Activated naive CD4-positive, alpha-beta T cell treated with anti-CD3 and anti-CD28 coated beads for 36 hours (primary cell): ENCODE measurements at places on chromosomes 7 and 10. TPM values are rescaled to one million over a fixed set of nuclear protein-coding genes. Genes with fewer than 3 reads are reported as not detected.

DNA sequence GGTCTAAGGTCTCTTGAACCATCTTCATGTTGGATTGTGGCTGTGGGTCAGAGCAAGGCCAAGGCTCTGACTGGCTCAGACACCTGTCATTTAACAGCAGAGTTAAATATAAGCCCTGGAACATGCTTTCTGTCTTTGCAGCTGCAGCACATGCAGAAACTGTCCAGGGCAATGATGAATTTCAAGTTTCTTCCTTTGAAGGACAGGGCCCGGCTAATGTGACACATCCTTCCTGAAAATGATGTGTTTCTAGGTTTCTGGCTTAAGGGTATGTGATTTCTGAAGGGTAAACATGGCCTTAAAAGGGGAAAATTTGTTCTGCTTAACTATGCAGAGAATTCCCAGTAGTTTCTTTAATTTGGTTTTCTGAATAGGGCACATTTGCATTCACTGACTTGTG lies 34.0 kb upstream of the SLC35B4 start:
- peaks cover 13% of the 10 kb centered on the region for H3K27me3 ChIP-seq
- H3K27ac ChIP-seq: peak overlapping the region; percentile 43
- no peak overlapping the region for H3K4me3 ChIP-seq
- peak; percentile 12 for DNase-seq
- peaks cover 10% of the 10 kb centered on the region for H3K4me1 ChIP-seq

GRCh38 chr7:99407872-99408378 lies 472 bp downstream of the PDAP1 start:
- H3K4me1 ChIP-seq: peaks cover 48% of the 10 kb centered on the region
- peak overlapping the region; percentile 89 for H3K4me3 ChIP-seq
- peaks cover 35% of the 10 kb centered on the region for H3K36me3 ChIP-seq
- H3K27me3 ChIP-seq: no peaks in the 10 kb centered on the region

GRCh38 chr10:110994406-110995086 lies 75.1 kb downstream of the SHOC2 start:
- no peaks in the 10 kb centered on the region for H3K27me3 ChIP-seq
- H3K4me1 ChIP-seq: peaks cover 23% of the 10 kb centered on the region
- peaks cover 10% of the 10 kb centered on the region for H3K36me3 ChIP-seq

The KRIT1 gene
- 27.9 TPM for total RNA-seq

- H3K4me3 ChIP-seq: no peak overlapping the region
- H3K36me3 ChIP-seq: no peaks in the 10 kb centered on the region
- H3K27ac ChIP-seq: no peak overlapping the region
- no peaks in the 10 kb centered on the region for H3K4me1 ChIP-seq
Observed at GRCh38 chr10:22103701-22104470, 100.4 kb upstream of the DNAJC1 start.

DNA sequence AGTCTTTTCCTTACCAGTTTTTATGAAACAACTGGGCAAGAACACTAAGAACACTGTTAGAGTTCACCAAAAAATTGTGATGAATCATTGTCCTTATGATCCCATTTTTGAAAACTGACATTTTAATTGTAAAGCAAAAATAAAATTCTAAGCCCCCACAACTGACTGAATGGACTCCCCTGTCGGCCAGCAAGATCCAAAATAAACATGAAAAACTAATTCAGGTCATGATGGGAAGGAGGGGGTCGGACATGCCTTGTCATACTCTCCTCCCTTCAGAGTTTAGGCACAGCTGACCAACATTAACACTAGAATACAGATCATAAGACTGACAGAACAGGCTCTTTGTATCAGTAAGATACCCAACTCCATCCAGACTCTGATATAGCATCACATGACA lies 2.0 kb upstream of the RBAK start:
- DNase-seq: no peak
- H3K27ac ChIP-seq: no peak overlapping the region
- H3K4me3 ChIP-seq: no peak overlapping the region
- H3K36me3 ChIP-seq: peaks cover 9% of the 10 kb centered on the region
- H3K27me3 ChIP-seq: no peaks in the 10 kb centered on the region

- no peak overlapping the region for H3K4me3 ChIP-seq
- DNase-seq: no peak
- peaks cover 5% of the 10 kb centered on the region for H3K27me3 ChIP-seq
- H3K27ac ChIP-seq: no peak overlapping the region
Observed at GRCh38 chr7:28998105-28998504, 40.0 kb upstream of the TRIL start.

- no peaks in the 10 kb centered on the region for H3K27me3 ChIP-seq
- no peaks in the 10 kb centered on the region for H3K4me1 ChIP-seq
- no peak overlapping the region for H3K27ac ChIP-seq
Observed at GRCh38 chr7:48748081-48748833, 176.1 kb upstream of the CDC14C start.

DNA sequence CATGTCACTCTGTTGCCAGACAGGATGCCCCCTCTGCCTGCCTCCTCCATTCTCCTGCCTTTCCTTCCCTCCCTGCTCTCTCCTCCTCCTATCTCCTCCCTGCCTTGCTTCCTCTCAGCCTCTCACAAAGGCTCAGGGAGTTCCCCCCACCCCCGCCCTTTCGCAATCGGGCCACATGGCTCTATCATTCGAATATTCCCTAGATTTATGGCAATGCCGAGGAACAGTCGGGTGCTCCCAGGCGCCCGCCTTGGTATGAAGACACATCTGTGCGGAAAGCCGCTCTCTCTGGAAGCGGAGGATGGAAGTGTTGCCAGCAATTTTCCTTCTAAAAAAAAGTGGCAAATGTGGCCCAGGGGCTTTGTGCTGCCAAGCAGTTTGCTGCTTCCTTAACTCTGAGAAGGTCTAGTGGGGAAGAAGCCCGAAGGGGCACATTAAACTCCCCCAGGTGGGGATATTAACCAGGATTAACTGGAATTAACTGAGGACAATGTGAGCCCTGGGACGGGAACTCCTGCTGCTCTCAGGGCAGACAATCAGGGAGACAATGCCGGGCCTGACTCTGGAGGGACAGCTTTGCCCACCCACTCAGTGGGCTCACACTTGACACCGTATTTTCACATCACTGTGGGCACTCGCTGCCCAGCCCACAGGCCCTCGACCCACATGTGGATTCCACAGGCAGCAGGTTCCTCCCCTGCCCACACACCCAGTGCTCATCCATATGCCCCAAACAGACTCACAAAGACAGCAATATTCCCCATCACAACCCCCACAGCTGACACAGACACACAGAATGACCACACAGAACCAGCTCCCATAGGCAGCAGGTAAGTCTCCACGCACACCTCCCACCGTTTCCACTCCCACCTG lies 88.4 kb upstream of the SMNDC1 start:
- no peaks in the 10 kb centered on the region for H3K27me3 ChIP-seq
- H3K4me1 ChIP-seq: peaks cover 26% of the 10 kb centered on the region

DNA sequence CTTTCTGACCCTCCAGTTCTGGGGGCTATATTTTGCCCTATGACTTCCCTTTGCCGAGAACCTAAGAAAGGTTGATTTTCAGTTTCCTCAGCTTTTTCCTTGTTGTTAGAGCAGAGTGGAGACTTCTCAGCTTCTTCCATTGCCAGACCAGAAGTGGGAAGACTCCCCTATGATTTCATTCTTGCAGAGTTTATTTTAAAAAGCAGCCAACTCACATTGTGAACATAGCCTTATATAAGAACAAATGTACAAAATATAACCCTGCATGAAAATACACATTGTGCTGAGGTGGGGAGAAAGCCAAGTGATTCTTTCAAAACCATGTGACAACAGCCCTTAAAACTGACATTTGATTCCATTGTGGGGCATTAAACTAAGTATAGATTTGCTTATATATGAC lies 33.8 kb upstream of the FZD8 start:
- H3K4me3 ChIP-seq: no peak overlapping the region
- H3K4me1 ChIP-seq: no peaks in the 10 kb centered on the region
- no peak overlapping the region for H3K27ac ChIP-seq
- DNase-seq: no peak

- no peaks in the 10 kb centered on the region for H3K4me1 ChIP-seq
- no peaks in the 10 kb centered on the region for H3K36me3 ChIP-seq
- H3K4me3 ChIP-seq: no peak overlapping the region
- H3K27ac ChIP-seq: no peak overlapping the region
Observed at GRCh38 chr10:88687853-88688467, 18.1 kb upstream of the LIPK start.
